ENCODE measurements at places on chromosomes 7 and 10.

- DNase-seq: no peak
These were observed 31.4 kb upstream of the NPVF start for GRCh38 chr7:25259487-25260243.

GRCh38 chr7:42278344-42278743 is 41.3 kb upstream of the GLI3 start:
- DNase-seq: no peak

DNA sequence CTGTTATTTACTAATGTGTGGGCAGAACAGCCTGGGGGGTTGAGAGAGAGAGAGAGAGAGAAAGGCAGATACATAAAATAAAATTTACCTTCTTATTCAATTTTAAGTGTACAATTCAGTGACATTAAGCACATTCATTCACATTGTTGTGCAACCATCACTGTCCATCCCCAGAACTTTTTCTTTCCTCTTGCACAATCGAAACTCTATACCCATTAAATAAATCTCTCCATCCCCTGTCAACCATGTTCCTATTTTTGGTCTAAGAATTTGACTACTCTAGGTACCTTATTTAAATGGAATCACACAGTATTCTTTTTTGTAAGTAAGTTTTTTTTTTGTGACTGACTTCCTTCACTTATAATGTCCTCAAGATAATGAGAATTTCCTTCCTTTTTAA is 181.6 kb downstream of the SND1 start:
- no peak for DNase-seq

DNA sequence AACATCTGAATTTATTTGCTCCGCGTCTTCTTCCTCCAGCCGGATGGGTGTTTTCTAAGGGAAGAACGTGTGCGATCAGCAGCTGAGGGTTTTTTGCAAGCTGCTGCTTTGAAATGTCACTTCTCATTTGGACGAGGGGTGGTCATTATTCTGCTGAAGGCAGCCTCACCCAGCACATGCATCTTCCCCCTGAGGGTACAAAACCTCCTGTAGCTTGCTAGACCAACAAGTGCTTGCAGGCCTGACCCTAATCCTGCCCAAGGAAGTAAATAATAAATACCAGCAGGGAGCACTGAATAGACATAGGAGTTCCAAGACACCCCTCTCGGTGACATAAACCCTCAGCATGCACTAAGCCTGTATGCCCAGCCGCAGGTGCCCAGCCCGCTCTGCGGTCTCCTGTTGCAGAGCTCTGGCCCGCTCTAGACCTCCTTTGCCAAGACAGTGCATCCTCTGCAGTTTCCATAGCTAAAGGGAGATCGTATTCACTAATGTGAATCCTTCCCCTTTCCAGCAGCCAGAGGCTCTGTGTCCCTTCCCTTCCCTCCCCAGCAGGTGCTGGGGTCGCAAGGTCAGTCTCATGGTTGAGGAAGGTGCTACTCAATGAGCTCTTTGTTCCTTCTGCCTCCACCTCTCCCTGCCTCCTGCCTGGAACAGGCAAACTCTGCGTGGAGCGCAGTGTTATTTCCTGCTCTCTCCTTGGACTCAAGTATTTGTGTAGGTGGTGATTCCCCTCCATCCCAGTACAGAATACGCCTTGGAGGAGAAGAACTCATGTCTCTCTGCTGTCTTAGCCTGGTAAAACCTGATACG is 36.6 kb downstream of the SBDS start:
- no peak for DNase-seq

Data from stimulated activated CD8-positive, alpha-beta memory T cell treated with anti-CD3 and anti-CD28 coated beads, Interleukin-15, amount 100 ng/mL, for 24 hours (primary cell).